ENCODE measurements at places on chromosomes 6 and 20.

GRCh38 chr6:53446151-53446550 lies 97.4 kb upstream of the ELOVL5 start:
- DNase-seq: no peak

DNA sequence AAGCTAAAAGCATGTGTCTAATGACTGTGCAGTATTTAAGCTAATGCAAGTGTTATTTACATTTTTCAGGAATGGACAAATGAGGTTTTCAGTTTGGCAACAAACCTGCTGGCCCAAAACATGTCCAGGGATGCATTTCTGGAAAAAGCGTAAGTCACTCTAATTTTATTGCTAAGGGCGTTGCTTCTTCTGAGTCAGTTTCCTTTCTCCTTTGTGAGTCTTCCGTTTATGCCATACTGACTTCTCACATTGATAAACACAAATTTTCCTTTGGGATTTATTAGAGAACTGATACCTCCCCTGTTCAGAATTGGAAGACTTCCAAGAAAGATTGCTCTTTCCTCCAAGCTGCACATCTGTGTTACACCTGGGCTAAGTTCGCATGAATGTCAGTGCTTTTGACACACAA lies 422.9 kb upstream of the PLCB4 start:
- DNase-seq: no peak

GRCh38 chr20:1877609-1878200 lies 17.5 kb upstream of the SIRPA start:
- DNase-seq: peak; percentile 33

GRCh38 chr20:40844332-40844731 lies 155.3 kb upstream of the MAFB start:
- no peak for DNase-seq

DNA sequence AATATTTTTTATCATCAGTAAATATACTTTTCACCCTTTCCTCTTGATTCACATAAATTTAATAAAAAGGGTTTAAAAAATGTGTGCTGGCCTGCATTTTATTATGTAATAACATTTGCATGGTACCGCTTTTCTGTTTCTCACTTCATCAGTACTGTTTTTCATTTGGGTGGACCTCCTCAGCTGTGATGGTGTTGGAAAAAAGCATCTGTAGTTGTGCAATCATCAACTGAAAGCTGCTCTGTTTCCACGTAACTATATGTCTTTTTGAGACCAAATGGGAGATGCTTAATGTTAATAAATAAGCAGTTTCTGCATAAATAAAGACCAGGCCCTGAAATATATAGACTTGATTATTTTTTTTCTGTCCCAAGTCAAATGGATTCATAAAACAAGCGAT lies 31.6 kb upstream of the CENPW start:
- DNase-seq: no peak
